Tongue (tissue), 3 donors: ENCODE measurements at places on chromosomes 5 and 9. TPM values are rescaled to one million over a fixed set of nuclear protein-coding genes. Genes with fewer than 3 reads are reported as not detected.

DNA sequence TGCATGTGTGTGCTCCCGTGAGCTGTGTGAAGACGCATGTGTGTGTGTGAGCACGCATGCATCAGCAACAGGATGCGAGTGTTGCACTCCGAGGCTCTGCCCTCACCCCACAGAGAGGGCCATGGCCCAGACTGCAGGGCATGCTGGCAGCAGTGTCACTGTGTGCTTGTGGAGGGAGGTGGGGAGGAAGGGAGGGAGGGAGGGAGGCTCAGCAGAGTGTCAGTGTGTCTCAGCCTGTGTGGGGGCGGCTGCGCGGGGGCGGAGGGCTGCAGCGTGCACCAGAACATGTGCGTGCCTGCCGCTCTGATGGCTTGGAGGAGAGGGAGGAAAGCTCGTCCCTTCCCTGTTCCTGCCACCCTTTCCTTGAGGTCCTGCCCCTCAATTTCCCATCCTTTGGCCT lies 5.3 kb downstream of the CAMK2A start:
- DNase-seq = no peak

DNA sequence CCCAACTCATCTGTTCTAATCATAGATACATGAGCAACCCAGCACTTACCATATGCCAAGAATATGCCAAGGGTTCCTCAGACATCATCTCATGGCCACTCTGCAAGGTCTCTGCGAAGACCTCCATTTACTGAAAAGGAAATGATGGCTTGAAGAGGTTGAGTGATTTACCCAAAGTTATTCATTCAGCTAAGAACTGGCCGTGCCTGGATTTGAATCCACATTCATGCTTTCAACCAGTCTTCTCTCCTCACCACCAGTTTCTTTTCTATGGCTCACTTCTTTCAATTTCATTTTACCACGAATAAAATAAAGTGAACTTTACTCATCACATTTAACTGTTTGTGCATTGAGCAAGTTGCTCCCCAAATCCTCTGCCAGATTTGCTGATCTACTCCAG lies 27.2 kb upstream of the FOXI1 start:
- DNase-seq = no peak

- DNase-seq = no peak
These were observed 389.1 kb downstream of the ADGRV1 start for GRCh38 chr5:90947667-90948066.

- DNase-seq = peak; percentile 84
These were observed 2.6 kb upstream of the BOD1 start for GRCh38 chr5:173618927-173619519.

DNA sequence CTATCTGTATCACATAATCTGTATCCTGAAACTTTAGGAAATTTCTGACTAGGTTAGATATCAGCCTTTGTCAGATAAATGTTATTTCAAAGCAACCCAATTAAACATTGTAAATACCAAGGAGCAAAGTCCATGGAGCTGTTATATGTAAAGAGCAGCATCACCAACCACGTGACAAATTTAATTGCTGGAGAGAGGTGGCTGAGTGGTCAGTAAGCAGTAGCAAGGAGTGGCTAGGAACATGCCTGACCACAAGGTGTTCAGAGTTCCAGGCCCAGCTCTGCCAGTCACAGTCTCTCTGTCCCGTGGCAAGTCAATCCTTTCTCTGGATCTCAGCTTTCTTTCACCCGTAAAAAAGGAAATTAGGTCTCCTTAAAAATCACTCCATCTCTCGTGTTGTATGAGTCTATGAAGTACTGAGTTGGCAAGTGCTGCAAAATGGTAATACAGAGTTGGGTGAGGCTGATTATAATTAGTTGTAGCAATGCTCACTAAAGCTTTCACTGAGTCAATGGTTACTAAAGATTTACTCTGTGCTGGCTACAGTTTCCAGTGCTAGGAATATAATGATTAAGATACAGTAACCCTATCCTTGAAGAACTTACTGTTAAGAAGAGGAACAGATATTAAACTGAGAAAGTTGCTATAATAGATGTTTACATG lies 166.1 kb downstream of the GNAQ start:
- no peak for DNase-seq

SLC4A9 gene
- total RNA-seq = 1.6 TPM

DNA sequence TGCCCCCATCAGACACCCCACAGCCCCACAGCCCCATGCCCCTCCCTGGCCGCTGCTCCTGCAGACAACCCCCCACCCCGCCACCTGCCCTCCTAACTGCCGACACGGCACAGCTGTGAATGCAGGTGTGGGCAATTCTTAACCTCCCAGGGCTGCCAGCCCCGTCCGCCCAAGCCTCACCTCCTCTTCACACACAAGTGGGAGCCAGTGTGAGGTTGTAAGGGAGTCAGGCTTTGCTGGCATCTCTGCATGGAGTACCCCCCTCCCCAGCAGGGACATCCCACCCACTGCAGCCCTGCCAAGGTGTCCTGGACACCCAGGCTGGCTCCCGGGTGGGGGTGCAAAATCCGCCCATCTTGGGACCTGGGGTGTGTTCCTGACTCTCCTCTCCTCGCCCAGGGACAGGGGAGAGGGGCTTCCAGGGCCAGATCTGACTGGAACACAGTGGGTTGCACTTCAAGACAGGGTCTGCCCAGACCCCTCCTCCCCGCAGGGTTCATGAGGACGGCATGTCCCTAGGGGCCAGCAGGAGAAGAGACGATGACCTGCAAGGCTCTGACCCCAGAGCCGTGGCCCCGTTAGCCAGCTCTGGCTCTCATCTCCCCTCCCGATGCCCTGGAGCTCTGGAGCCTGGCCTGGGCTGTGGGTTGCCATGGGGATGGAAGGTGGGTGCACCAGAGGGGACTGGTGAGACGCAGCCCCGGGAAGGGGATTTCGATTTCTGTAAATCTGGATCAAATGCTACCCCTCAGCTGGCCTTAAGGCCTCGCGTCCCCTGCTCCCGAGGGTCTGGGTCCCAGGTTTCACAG lies 34.4 kb downstream of the SARDH start:
- DNase-seq = no peak

DNA sequence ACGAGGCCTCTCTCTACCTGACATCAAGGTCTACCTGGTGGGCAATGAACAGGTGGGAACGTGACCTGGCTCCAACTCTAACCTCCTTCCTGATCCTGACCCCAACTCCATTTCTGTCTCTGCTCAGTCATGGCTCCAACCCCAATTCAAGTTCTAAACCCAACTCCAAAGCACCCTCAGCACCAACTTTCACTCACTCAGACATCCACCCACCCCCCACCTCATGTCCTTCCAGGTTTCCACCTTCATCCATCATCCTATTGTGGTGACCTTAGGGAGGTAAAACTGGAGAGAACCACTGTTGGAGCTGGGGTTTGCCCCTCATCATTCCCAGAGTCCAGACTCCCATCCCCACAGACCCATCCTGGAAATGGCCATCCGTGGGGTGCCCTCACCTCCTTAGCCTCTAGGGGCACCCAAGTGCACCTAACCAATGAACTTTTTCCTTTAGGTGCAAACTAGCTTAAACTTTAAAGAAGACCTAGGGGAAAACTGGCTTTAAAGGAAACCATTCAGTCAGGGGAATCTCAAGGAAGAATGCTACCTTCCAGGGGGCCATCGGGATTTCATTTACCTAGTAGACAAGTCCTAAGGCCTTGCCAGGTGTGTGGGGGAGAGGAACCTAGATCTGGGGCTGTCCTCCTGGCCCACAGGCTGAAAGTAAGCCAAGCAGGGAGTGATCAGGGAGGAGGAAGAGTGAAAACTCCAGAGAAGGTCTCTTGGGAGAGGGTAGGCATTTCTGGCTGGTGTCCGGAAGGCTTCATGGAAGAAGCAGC lies 11.3 kb downstream of the RGS14 start:
- DNase-seq = no peak

GRCh38 chr5:53109056-53109442 lies 508 bp downstream of the MOCS2 start:
- DNase-seq = peak; percentile 38

GRCh38 chr5:53059281-53059680 lies 50.3 kb downstream of the MOCS2 start:
- no peak for DNase-seq
